ENCODE measurements at places on chromosomes 1 and 21. TPM values are rescaled to one million over a fixed set of nuclear protein-coding genes. Genes with fewer than 3 reads are reported as not detected.
A peak's percentile ranks its signal among the peaks of the same experiment; 100 is the strongest.

DNA sequence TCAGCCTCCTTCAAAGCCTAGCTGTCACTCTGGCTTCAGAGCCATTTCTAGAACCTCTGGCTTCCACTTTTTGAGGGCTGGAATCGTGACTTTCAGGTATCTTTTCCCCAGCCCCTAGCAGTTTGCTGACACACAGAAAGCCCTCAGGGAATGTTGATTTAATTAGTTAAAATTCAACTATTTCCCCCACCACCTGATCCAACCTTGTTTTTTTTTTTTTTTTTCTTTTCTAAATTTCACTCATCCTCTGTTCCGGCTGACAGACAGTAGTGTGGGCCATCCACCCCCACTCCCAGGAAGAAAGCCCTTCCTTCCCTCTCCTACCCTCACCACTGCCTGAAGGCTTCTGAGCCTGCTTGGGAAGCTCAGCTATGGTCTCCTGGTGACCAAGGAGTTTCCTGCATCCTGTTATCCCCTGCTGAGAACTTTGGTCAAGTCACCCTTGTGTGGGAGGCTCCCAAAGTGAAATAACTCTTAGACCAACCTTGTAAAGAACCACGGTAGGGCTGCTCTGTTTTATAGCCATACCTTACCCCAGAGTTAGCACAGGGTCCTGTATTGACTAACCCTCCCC, 29.4 kb downstream of the KCNJ6 start:
- DNase-seq: no peak

The PM20D1 gene
- 0.22 TPM for total RNA-seq

- no peak for DNase-seq
These were observed 53.0 kb downstream of the DMRTB1 start for GRCh38 chr1:53511933-53512806.

- DNase-seq: peak; percentile 8
These were observed 43.4 kb upstream of the GJB5 start for GRCh38 chr1:34711485-34711884.

GRCh38 chr1:23484253-23485001, 448 bp upstream of the ASAP3 start:
- DNase-seq: peak; percentile 95

DNA sequence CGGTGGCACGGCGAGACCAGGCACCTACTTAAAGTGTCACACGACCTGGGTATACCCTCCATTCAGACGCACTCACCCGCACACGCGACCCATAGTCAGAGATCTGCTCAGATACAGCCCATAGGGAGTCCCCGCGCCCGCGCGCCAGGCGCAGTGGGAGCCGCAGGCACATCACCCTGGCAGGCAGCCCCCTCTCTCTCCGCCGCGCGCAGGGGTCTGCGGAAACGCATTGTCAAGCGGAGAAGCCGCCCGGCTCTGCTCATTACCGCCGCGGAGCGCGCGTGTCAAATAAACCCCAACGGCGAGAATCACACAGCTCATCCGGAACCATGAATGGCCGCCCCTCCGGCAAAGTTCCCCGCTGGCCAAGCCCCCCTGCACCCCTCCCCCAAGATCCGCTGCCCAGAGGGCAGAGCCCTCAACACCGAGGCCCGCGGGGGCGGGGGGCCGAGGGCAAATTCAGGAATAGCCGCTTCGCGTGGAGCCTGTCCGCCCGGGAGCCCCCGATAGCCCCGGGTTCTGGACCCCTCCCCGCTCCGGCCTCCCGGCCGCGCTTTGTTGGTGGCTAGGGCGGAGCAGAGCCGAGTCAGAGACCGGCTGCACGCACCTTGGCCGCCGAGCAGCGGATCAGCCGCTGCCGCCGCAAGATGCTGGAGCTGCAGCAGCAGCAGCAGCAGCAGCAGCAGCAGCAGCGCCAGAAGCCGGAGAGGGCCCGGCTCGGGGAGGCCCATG, 522 bp downstream of the LRP8 start:
- DNase-seq: peak; percentile 65

The CD1B gene
- not detected for total RNA-seq
